ENCODE measurements at places on chromosomes 6 and 20.

DNA sequence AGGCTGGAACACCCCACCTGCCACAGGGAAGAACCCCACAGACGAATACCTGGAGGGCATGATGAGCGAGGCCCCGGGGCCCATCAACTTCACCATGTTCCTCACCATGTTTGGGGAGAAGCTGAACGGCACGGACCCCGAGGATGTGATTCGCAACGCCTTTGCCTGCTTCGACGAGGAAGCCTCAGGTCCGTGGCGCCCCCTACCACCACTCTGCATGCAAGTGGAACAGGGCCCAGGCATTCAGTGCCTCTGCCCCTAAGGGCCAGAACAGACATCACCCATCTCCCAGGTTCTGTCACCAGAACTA, 6.6 kb downstream of the MYL9 start:
- no peak for DNase-seq

DNA sequence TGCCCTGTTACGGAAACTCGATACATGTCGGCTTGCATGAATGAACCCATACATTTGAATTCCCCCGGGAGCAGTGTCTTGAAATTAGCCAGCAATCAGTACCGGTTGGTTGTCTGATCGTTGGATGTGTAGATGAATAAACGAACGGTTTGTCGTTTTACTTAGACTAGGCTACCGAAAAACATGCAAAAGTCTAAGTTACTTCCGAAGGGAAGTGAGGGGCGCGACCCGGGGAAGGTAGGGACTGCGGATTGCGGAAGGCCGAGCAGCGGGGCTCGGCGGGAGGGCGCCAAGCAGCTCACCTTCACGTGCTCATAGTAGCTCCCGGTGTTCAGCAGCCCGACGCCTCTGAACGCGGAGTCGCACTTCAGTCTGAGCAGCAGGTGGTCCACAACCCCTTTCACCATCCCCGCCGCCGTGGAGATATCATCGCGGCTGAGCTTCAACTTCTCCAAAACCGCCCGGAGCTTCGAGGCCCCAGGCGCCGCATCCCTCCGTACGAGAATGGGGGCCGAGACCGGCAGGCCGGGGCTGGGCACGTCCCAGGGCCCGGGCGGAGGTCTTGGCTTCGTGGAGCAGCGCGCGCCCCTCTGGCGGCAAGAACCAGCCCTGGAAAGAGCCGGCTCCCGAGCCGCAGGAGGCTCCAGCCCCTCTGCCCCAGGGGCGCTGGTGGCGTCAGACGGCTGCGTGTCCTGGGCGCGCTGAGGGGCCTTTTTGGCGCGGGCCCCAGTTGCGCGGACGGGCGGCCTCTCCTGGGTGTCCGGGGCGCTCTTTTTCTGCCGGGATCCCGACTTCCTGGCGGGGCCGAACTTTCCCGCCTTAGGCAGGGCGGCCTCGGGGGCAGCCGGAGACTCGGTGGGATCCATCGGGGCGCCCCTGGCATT, 632 bp downstream of the CGAS start:
- no peak for DNase-seq

- no peak for DNase-seq
Measured at GRCh38 chr20:25247518-25247955, 348 bp upstream of the PYGB start.

DNA sequence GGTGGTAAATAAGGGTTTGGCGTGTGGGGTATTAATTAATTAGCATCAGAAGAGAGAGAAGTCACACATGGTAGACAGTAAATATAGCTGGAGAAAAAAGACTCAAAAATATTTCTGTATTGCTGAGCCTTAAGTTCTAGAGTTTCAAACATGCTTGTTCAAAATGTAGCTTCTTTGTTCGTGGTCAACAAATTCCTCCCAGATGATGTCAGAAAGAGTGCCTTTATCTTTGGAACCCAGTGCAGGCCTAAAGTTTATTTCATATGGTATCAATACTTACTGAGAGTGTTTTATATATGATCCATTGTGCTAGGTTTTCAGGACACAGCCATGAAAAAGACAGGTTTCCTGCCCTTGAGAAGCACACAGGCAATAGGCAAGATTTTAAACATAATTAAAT, 18.3 kb downstream of the MARCKS start:
- no peak for DNase-seq

GRCh38 chr6:158475344-158476302, 84.3 kb upstream of the TMEM181 start:
- DNase-seq: no peak

GRCh38 chr6:25601800-25602673, 50.0 kb upstream of the SCGN start:
- DNase-seq: no peak

GRCh38 chr6:1271071-1271763, 40.7 kb upstream of the FOXQ1 start:
- no peak for DNase-seq

DNA sequence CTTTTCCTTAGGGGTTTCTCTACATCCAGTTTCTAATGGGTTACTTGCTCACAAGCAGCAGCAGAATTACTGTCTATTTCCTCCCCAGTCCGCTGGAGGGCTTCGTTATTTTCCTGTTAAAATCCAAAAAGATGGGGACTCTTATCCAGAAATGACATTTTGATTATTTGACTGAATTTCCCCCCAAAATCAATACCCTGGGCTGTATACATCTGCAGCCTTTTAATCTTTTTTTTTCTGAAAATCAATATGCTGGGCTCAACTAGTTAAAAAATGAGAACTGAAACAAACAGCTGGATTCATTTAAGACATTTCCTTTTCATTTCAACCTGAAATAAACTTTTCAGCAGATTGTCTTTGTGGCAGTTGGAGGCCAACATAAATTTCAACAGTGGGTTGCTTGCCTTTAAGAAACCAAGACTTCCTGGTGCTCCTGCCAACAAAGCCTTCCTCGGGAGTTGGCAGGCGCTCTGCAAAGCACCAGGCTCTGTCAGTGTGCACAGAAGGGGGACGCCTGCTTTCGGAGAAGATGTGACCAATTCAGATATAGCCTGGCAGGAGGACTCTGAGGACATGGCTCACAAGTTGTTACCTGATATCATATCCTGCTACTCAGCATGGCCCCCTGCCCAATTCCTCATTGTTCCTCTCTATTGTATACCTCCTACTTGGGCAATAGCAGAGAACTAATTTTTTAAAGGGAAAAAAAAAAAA, 204.7 kb upstream of the ARG1 start:
- no peak for DNase-seq

DNA sequence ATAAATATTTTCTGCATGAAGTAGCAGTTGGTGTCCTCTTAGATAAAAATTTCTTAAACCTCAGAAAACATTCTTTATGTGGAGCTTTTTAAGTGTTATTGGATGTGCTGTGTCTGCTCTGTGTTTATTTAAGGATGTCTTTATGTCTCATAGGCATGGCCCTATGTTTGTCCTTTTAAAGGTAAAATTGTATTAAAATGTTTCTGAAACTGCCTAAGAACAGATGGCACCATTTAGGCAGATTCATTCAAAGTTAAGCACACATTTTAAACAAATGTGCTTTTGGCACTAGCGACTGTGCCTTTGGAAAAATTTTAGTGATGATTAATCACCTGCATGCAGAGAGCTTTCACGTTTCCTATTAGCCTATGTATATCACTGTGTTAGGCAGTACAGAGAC, 125.2 kb downstream of the KIF6 start:
- no peak for DNase-seq

DNA sequence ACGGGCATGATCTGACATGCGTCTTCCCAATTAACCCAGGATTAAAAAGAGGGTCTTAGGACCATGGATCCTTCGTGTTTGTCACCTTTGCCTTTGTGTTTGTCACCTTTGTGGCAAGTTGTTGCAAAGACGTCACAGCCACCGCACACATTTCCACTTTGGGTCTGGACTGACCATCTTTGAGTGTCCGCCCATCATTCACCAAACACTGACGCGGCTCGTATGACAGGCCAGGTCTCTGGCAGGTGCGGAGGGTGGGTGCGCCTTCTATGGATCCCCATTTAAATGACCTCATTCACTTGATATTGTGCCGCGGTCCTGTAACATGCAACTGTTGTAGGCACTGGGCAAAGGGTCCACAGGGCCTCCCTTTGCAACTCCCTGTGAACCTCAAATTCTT, 404.1 kb downstream of the TAF4 start:
- no peak for DNase-seq

DNA sequence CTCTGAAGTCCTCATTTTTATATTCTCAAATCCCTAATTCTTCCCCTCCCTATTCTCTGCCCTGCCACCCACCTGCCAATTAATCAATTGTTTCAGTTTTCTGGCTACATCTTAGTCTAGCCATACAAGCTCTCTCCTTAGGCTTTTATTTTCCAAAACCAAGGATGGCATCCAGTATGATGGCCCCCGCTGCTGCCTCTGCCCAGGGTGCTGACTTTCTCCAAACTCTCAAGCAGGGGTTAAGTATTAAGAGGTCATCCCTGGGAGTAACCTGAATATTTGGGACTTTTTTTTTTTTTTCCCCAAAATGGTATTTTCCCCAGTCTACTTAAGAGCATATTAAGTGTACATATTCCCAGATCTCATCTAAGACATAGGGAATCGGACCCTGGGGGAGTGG, 183.8 kb downstream of the DHX35 start:
- DNase-seq: no peak

GRCh38 chr20:20685635-20686034, 26.8 kb downstream of the RALGAPA2 start:
- DNase-seq: no peak

DNA sequence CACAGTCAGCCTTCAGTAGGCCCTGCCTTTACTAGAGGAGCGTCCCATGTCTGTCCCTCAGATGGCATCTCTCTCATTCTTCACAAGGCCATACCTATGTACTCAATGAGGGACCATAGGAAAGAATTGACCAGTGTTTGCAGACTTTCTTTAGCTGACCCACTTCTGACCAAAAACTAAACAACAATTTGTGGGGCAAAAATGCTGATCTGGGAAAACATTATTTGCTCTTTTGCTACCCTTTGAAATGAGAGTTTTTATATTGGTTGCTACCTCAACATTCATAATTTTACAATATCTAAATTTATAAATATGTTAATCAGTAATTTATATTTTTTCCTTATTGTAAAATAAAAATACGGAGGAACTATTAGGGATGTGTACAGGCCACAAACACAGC, 539.4 kb upstream of the GJE1 start:
- DNase-seq: no peak

GRCh38 chr20:16368645-16369292, 204.5 kb downstream of the KIF16B start:
- DNase-seq: no peak

DNA sequence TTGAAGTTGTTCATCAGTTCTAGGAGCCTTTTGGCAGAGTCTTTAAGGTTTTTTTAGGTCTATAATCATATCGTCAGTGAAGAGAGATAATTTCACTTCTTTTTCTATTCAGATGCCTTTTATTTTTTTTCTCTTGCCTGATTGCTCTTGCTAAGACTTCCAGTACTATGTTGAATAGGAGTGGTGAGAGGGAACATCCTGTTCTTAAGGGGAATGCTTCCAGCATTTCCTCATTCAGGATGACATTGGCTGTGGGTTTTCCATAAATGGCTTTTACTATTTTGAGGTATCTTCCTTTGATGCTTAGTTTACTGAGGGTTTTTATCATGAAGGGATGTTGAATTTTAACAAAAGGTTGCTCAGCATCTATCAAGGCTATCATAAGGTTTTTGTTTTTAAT, 109.5 kb downstream of the CLVS2 start:
- no peak for DNase-seq

DNA sequence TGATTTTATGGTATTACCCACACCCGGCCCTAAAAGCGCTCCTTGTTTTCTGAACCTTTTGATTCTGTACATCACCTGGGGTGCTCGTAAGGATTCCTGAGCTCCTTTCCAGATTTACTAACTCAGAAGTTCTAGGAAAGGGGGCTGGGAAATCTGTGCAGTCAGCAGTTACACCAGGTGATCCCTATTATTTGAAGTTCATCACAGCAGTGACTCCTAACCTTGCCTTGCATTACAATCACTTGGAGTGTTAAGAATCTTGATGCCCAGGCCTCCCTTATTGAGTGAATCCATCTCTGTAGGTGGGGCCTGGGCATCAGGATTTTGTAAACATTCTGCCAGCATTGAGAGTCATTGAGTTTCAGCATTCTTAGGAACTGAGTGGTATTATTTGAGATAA, 44.7 kb downstream of the BMP6 start:
- DNase-seq: no peak

DNA sequence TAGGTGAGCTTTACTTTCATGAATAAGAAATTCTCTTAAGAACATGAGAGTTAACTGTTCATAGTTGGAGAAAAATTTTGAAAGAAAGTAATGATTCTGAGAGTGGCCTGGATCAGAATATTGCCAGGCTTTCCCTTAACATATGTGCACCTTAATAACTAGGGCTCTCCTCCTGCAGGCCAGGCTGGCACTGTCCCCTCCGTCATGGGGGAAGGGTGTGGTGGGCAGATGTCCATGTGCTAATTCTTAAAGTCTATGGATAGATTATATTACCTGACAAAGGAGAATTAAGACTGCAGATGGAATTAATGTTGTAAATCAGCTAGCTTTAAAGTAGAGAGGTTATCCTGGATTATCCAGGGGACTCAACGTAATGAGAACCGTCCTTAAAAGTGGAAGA, 10.9 kb upstream of the KLHL32 start:
- no peak for DNase-seq

DNA sequence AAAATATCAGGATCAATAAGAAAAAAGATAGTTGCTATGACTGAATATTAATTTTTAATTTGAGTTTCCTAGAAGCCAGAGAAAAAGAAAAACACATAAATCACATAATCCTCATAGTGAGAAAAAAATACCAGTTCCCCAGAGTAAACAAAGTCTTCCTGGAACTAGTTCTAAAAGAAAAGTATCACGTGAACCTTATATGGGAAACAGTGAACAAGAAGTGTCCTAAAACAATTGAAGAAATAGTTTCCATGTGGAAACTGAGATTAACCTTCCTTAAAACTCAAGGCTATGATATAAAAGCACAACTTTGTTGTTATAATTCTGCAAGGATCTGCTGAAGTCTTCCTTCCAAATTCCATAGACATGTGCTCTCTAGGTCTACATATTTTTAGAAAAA, 50.6 kb downstream of the RCAN2 start:
- no peak for DNase-seq

DNA sequence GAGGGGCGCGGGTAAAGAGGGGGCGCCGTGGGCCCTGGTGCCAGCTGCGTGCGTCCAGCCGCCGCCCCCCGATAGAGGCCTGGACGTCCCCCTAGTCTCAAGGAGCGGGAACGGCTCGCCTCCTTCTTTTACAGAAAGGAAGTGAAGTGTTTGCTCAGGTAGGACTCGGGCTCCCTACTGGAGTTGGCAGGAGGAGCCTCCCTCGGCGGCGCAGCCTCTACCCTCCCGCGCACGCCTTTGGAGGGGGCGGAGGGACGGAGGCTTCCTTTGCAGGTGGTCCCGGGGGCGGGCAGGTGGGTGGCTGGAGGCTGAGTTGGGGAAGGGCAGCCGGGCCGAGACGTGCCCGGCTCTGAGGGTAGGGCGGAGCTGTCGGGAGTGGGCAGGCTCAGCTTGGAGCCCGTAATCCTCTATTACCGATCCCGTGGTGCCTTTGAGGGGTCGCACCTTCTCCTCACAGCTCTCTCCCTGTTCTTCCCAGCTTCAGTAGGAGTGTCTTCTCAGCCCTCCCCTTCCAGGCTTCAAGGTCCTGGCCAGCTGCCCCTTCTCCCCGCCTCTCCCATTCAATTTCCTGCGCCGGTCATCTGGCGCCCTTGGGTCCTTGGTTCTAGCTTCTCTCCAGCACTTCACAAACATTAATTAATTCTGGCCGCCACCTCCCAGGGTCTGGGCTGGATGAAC, 728 bp downstream of the ITPR3 start:
- no peak for DNase-seq

GRCh38 chr20:51611625-51611890, 69.0 kb upstream of the NFATC2 start:
- no peak for DNase-seq

- DNase-seq: no peak
Measured at GRCh38 chr20:63772781-63773518, 33.4 kb downstream of the SLC2A4RG start.

GRCh38 chr20:58682656-58683531, 9.7 kb upstream of the NPEPL1 start:
- DNase-seq: no peak

Data from omental fat pad (tissue), 4 donors.